ENCODE measurements at places on chromosomes 2 and 18.

DNA sequence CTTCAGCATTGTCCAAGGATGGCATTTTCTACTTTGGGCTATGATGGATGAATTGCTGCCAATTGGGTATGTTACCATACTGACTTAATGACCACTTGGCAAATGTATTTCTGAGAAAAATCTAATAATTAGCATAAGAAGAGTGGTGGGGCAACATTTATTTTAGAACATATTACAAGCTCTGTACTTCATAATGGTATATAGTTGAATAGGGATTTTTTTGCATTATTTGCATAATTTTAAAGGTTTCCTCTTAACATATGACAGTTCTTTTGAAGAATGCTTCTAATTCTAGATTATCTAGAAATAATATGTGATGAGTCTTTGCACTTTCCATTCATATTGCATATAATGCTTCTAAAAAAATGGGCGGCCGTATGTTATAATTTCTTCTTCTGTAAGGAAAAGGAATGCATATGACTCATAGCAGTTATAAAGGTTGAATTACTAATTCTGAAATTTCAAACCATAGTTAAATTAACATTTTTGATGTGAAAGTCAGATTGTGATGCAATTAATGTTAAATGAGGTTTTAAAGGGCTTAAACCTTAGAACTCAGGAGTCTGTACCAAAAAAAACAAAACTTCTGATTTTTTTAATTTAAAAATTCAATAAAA lies 1652.3 kb upstream of the SLC39A10 start:
- ATAC-seq = no peak

- ATAC-seq = no peak
These were observed 254.7 kb downstream of the C1D start for GRCh38 chr2:67808112-67808511.

DNA sequence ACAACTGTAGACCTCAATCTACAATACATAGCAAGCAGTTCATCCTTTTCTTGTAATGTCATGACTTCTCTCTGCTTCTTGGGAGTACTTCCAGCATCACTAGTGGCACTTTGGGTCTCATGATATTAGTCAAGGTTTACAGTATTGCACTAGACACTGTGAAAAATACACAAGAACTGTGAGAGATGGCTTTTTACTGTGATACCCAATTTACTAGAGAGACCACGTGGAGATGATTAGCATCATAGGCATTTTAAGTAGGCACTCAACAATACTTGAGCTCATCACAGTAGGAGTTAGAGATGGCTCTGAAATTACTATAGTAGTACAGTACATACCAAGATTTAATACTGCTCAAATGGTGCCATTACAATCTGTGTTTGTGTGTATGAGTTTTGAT lies 112.8 kb upstream of the EML6 start:
- ATAC-seq = no peak

DNA sequence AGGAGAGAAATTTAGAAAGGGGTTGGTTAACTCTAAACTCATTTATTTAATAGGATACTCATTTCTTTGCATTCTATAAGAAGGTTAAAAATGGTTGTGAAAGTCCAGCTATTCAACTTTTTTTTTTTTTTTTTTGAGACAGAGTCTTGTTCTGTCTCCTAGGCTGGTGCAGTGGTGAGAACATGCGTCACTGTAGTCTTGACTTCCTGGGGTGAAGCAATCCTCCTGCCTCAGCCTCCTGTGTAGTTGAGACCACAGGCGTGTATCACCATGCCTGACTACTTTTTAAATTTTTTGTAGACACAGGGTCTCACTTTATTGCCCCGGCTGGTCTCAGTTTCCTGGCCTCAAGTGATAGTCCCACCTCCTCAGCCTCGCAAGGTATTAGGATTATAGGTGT lies 11.9 kb downstream of the ELP2 start:
- ATAC-seq = no peak

GRCh38 chr2:33220533-33220932 lies 255.9 kb upstream of the RASGRP3 start:
- no peak for ATAC-seq

DNA sequence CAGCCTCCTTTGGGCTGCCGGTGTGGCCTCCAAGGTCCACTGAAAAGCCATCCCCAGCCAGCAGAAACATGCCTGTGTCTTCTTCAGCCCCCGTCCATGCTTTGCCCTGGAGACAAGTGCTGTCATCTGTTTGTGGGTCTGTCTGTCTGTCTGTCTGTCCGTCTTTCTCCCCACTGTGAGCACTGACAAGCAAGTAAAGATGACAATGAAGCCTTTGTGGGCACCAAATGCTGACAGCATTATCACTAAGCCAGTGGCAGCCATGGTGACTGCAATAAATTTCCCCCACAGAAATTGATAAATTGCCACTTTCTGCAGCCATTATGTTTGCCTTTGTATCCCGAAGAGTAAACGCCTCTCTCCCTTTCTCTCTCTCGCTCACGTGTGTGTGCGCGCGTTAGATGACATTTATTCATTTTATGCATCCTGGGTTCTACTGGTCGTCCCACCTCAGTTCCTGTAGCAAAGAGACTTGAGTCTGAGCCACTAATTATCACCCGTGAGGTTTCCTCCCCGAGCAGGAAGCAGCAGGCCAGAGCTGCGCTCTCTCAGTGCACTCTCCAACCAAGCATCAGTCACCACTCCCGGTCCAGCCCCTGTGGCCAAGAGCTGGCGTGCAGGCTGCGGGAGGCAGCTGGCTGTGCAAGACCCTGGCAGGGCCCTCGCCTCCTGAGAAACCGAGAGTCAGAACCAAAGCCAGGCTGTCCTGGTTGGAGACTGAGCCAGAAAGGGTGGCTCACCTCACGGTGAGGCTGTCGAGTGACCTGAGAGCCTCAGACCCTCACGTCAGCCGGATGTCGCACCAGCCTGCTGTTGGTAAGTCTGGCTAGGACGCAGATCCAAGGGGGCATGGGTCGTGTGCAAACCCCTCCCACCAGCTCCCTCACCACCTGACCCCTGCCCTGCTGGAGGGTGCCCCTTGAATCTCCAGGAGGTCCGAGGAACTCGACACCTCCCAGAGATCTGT lies 6.9 kb downstream of the STEAP3 start:
- peak; percentile 92 for ATAC-seq

GRCh38 chr18:35157181-35157580 lies 83.7 kb upstream of the ZNF397 start:
- ATAC-seq = no peak

DNA sequence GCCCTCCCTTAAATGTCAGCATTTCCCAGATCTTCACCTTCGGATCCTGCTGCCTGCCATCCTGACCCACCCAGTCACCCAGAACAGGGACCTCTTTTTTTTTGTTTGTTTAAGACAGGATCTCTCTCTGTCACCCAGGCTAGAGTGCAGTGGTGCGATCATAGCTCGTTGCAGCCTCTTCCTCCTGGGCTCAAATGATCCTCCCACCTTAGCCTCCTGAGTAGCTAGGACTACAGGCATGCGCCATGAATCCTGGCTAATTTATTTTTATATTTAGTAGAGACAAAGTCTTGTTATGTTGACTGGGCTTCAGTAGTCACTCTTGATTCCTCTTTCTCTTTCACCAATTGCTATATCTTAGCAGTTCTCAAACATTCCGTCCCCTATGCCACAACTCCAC lies 39.0 kb downstream of the INSIG2 start:
- no peak for ATAC-seq

DNA sequence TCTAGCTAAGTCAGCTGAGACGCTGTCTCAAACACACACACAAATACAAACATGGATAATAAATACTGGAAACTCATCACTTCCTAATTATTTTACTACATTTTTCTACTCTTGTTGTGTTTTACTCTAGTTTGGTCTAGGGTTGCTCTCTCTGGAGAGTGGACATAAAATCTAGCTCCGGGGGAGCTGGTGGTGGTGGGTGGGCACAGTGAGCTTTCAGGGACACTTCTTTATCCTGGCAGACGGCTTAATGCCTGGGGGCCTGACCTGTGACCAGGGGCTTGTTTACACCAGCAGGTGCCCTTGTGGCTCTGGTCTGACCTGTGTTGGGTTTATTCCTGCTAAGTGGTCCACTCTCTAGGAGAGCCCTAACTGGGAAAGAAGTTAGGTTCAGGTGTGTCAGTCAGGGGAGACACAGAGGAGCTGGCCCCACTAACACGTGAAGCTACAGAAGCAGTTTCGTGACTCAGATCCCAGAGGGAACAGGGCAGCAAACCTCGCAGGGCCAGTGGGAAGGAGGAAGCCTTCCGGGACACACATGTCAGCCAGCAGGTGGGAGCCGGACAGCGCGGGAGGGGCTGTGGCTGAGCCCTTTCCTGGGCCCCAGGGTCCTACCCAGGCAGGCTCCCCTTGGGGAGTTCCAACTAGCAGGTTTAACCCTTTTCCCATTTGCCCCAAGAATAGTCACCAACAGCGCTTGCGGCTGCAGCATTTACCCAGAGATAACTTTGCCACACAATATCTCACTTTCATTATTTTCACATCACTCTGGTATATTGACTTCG lies 22.5 kb upstream of the BOK start:
- no peak for ATAC-seq

DNA sequence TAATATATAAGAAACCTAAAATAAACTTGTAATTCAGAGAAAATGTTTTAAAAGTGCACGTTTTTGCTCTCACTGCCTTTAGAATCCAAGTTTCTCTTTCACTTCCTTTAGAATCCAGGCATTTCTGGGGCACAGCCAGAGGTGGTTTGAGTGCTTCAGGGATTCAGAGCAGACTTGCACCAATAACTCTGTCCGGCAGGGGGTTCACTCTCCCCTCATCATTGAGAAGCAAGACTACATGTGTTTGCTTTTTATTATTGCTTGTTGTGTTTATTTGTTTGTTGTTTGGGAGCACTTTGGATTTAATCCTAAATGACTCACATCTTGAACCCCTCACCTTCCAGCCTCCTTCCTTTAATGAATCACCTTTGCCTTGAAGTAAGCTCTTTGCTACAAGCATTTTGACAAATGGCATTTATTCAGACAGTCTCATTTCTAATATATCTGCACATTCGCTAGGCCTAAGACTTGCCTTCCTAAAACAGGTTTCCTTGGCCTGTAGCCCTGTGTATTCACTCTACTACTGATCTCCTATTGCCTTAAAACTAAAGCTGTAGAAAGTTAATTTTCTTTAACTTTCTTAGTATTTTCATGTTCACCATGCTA lies 233.5 kb upstream of the ATP5MC3 start:
- ATAC-seq = peak; percentile 41

- peak; percentile 72 for ATAC-seq
These were observed 156.6 kb upstream of the ACVR2A start for GRCh38 chr2:147688242-147688641.

- ATAC-seq = peak; percentile 74
These were observed 523 bp downstream of the KCTD1 start for GRCh38 chr18:26547646-26548414.

DNA sequence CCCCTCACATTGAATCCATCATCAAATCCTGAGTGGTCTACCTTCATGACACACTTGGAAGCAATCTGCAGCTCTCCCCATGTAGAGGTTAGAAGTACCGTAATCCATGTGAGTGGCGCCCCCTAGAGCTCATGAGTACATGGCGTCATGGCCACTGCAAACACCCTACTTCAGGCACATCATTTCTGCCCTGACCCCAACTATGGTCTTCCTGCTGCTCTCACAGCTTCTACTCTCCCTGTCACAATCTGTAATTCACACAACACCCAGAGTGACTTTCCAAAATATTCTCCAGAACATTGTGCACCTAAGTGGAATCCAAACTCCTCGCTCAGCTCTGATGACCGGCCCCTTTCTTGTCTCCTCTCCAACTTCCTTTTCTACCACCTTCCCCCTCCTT lies 141.9 kb downstream of the ANKRD44 start:
- ATAC-seq = peak; percentile 91

DNA sequence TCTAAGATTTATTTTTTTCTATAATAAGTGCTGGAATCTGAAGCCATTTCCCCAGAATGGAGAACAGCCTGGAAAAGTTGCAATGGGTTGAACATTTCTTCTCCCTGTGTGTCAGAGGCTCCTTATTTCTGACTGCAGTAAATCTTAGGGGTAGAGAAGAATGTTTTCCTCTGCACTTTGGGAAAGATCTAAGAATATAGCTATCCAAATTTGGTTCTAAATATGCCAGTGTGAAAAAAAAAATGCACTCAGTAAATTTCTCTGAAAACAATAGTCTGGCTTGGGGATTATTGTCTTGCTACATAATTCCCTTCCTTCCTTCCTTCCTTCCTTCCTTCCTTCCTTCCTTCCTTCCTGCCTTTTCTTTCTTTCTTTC lies 19.7 kb upstream of the CYRIA start:
- ATAC-seq = no peak

GRCh38 chr2:144331674-144332355 lies 188.1 kb downstream of the ZEB2 start:
- ATAC-seq = peak; percentile 41

DNA sequence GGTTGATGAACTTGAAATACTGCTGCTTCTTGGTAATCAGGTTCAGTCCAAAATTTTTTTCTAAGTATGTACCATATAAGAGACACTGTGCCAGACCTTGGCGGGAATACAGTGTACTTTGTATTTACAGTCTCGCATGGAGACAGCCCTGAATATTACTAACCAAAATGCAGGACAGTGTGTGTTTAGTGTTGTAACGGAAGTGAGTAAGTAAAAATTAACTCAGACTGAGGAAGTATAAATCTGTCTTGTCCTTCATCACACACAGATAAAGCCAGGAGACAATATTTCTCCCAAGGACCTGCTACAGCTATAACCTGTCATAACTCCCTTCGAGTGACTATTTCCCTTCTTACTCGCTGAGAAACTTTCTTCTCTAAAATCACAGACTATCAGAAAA lies 76.9 kb downstream of the ACTR3 start:
- no peak for ATAC-seq

GRCh38 chr2:131105950-131106801 lies 1.0 kb downstream of the PLEKHB2 start:
- ATAC-seq = peak; percentile 20

- ATAC-seq = no peak
These were observed 10.6 kb downstream of the IRS1 start for GRCh38 chr2:226788881-226789490.

GRCh38 chr2:187966924-187967323 lies 324.8 kb upstream of the GULP1 start:
- no peak for ATAC-seq

- ATAC-seq = peak; percentile 72
These were observed 166.0 kb downstream of the SOCS6 start for GRCh38 chr18:70454704-70455322.

- ATAC-seq = no peak
These were observed 55.6 kb downstream of the CCDC85A start for GRCh38 chr2:56239437-56239836.

DNA sequence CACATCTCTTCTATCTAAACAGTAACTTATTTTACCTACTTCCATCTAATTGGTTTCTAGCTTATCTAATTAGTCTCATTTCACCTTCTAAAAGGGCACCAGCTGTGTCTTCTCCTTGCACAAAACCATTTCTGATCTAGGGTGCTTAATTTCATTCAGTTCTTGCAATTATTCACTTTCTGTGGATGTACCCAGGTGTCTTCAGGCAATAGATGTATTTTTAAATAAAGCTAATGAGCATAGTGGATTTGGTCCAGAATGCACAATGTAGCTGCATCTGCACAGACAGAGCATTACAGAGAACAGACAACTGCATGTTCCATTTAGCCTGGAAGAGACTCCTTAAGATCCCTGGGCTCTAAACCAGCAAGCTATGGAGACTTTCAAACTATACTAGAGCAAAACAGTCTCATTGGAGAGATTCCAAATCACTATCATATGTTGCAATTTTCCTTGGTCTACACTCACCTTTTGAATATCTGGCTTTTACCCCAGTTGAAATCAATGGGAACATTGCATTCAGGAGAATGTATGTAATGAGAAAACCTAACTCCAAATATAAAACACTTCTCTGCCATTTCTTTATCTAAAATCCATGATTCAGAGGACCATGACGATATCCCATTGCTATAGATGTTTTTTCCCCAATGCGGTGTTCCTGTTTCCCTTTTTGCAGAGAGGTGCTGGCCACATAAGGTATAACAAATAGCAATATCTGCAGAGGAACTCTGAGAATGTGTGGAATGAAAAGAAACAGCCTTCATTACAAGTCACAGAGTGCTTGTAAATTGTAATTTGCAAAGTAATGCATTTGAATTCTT lies 3.5 kb upstream of the RFX8 start:
- ATAC-seq = peak; percentile 34
